HepG2 (cell line): ENCODE measurements at places on chromosomes 12 and 14. TPM values are rescaled to one million over a fixed set of nuclear protein-coding genes. Genes with fewer than 3 reads are reported as not detected.

The KRT86 gene
- not detected in 2 replicates for polyA plus RNA-seq

The IFI27 gene
- 1.7 and 2.3 TPM in 2 replicates for polyA plus RNA-seq

- no peak for DNase-seq
Measured at GRCh38 chr12:56007564-56008559, 10.8 kb downstream of the SUOX start.

- no peak for DNase-seq
Measured at GRCh38 chr14:104895786-104896661, 28.7 kb upstream of the PLD4 start.

GRCh38 chr12:65585648-65586602 lies 238.4 kb upstream of the HMGA2 start:
- no peak for DNase-seq

DNA sequence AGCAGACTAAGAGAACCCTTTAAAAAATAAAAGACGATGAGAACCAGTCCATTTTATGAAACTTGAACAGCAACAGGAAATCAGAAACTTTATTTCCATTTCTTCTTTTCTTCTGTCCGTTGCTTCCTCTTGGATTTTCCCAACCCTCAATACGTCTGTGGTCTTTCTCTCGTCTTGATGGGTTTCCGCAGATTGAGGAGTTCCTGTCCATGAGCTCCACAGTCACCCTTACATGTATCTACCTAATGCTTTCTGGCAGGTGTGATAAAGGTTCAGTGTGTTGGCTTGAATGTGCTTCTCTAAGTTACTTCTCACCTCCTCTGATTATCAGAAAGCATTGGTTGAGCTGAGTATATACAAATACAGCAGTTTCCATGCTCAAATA lies 110.0 kb downstream of the ETV6 start:
- no peak for DNase-seq

DNA sequence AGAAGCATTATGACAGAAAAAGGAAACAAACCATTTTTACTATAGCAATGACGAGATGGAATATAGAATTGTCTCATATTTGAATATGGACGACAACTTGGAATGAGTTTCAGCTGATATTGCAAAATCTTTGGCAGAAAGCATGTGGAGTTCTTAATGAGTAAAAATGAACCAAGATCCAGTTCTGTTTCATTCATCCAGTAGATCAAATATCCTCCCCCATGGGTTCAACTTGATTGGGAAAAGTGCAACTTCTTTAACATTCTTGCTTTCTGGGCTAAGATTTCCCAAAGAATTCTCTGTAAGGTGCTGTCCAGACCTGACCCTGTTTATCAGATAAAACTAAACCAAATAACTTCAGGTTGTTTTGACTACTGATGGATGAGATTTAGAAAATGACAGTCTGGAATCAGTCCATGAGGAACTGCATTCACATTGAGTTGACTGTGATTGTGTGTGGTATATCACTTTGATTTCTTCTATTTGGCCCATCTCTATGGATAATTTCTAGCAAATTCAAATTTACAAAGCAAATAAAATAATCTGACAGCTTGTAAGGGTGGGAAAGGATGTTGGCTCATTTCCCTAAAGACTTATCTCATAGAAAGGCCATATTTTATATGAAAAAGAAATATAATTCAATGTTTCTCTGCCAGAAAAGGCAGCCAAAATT lies 267.4 kb downstream of the ADAMTS20 start:
- DNase-seq, result no peak
